Stimulated activated CD8-positive, alpha-beta memory T cell treated with anti-CD3 and anti-CD28 coated beads, Interleukin-12 subunit alpha, Interleukin-12 subunit beta, amount 100 ng/mL, for 1 hour (primary cell): ENCODE measurements at places on chromosomes 7 and 10.

DNA sequence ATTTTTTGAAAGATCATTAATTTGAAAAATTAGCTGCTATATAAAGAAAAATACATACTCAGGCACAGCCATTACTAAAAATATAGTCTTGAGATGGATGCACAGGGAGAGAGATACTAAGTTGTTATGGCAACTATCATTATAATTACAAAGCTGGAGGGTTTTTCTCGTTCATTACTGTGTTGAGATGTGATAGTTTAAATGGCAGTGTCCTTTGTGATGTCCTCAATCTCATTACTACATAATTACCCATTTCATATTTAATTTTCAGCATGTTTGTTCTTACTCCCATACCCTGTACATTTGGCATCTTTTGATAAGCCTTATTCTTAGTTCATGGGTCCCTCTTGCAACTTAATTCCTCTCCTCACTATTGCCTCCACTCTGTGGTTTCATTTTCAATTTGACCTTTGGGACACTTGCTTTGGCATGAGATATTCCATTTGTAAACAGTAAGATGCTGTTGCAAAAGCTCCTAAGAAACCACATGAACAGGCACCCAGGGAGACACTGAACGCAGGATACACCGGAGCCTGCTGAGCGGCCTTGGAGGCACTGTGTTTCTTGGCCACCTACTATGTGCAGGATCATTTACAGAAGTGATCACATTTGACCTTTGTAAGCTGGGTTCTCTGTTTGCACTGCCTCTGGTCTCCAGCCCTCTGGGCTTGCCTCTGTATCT is 4.8 kb upstream of the CPXM2 start:
- DNase-seq: no peak

- DNase-seq: no peak
Observed at GRCh38 chr7:69981646-69982045, 383.4 kb downstream of the AUTS2 start.

GRCh38 chr7:115654384-115655214 is 376.0 kb downstream of the TFEC start:
- no peak for DNase-seq

DNA sequence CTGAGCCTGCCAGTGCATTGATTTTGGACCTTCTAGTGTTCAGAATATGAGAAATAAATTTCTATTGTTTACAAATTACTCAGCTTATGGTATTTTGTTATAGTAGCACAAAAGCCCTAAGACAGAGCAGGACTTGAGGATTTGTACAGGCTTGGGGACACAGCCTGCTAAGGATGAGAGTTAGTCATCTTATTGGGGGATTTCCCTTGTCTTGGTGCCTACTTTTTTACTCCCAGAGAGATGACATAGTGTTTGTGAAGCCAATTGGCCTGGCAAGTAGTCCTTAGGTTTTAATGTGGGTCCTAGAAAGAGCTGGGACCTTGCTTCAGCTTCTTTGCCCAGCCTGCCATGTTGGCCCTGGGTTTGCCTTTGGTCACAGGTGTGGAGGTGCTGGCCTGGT is 364.0 kb downstream of the REEP3 start:
- DNase-seq: no peak

DNA sequence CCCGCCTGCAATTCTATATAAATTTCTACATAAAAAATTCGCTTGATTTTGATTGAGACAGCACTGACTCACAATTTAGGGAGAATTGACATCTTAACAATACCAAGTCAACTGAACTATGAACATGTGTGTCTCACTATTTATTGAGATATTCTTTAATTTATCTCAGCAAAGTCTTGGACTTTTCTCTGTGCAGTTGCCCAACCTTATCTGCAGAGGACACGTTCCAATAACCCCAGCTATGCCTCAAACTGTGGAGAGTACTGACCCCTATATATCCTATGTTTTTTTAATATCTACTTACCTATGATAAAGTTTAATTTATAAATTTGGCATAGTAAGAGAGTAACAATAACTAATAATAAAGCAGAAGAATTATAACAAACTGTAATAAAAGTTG is 69.4 kb upstream of the PIP4K2A start:
- no peak for DNase-seq
